ENCODE measurements at places on chromosomes 1 and 21.

DNA sequence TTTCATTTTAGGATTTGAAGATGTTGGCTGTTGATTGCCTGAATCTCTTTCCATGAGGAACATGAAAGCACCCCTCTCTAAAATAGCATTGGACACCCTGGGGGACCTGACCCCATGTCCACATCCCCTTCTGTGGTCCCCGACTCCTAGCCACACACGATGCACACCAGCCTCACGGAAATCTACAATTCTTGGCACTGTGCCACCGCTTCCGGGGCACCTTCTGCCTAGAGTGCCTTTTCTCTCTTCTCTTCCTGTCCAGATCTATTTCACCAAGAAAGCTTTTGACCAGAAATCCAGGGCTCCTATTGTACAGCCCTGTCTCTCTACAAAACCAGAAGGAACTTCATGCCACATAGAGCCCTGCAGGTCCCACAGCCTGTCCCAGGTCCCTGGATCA lies 50.3 kb downstream of the MYSM1 start:
- DNase-seq: peak; percentile 28
- peaks cover 17% of the 10 kb centered on the region for H3K4me1 ChIP-seq
- no peaks in the 10 kb centered on the region for H3K27me3 ChIP-seq
- no peak overlapping the region for H3K27ac ChIP-seq

DNA sequence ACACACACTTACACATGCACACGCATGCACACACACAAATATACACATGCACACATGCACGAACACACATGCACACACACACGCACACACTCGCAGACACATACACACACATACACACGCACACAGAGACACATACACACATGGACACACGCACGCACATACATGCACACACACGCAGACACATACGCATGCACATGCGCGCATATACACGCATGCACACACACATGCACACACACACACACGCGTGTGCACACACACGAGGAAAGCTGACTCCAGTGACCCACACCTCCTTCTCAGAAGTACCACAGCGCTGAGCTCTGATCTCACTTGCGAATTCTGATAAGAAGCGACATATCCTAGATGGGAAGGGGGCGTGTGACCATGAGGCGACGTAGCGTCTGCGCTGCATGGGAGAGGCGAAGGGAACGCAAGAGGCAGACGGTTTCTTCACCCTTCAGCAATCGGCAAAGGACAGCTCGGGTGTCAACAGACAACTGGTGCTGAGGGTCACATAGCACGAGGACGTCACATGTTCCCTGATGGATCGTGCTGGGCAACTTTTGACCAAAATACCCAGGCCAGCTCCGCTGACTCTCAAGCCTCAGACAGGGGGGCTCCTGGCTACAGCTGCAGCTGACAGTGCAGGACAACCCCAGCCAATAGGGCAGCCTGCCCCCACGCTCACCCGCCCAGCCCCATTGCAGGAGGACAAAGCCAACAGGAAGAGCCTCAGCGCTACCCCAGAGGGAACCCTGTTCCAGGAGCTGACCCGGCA lies 16.0 kb upstream of the PDE9A start:
- DNase-seq: no peak
- H3K27me3 ChIP-seq: no peaks in the 10 kb centered on the region
- no peak overlapping the region for H3K4me3 ChIP-seq
- H3K27ac ChIP-seq: no peak overlapping the region
- no peaks in the 10 kb centered on the region for H3K36me3 ChIP-seq
- H3K4me1 ChIP-seq: no peaks in the 10 kb centered on the region

GRCh38 chr1:41294216-41294615 lies 52.1 kb upstream of the SCMH1 start:
- H3K4me3 ChIP-seq: no peak overlapping the region
- H3K36me3 ChIP-seq: no peaks in the 10 kb centered on the region
- DNase-seq: no peak

DNA sequence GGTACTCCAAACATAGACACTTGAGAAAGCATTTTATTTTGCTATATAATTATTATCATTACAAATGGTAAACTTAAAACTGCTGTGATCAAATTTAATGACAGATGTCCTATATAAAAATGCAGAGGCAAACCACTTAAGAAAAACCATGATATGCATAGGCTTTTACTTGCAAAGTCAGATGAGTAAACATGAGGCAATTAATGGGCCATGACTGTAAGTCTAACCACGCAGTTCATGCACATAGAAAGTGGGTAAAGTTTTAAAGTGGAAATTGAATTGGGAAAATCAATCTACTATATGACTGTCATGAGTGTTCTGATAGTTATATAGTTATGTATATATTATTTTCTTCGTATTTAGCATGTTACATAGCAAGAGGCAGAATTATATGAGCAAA lies 219.2 kb downstream of the PTPRC start:
- H3K4me1 ChIP-seq: no peaks in the 10 kb centered on the region
- H3K27ac ChIP-seq: no peak overlapping the region
- H3K4me3 ChIP-seq: no peak overlapping the region
- H3K36me3 ChIP-seq: peaks cover 55% of the 10 kb centered on the region
- H3K27me3 ChIP-seq: no peaks in the 10 kb centered on the region

- H3K4me3 ChIP-seq: no peak overlapping the region
- DNase-seq: no peak
- H3K27ac ChIP-seq: no peak overlapping the region
- H3K4me1 ChIP-seq: no peaks in the 10 kb centered on the region
- no peaks in the 10 kb centered on the region for H3K27me3 ChIP-seq
These were observed 591.2 kb downstream of the SMYD3 start for GRCh38 chr1:245915841-245916240.

DNA sequence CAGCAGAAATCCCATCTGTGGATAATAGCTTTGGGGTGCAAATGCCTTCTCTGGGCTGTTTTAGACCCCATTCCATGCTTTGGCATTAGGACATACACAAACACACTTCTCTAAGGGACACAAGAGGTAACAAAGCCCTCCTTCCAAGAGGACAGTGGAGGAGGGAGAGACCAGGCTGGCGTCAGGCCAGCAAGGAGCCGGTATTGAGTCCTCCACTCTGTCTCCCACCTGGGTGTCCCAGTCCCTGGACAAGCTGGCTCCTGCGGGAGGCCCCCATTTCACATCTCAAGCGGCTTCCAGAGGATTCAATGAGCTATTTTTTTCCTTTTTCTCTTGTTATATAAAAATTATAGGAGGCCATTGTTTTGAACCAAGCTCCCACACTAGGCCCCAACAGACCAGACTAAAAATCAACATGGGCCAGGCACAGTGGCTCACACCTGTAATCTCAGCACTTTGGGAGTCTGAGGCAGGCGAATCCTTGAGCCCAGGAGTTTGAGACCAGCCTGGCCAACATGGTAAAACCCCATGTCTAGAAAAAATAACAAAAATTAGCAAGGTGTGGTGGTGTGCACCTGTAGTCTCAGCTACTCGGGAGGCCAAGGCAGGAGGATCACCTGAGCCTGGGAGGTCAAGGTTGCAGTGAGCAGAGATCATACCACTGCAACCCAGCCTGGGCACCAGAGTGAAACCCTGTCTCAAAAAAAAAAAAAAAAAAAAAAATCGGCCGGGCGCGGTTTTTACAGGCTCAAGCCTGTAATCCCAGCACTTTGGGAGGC lies 142.9 kb downstream of the TOMM20 start:
- H3K27ac ChIP-seq: no peak overlapping the region
- H3K4me1 ChIP-seq: peaks cover 24% of the 10 kb centered on the region

DNA sequence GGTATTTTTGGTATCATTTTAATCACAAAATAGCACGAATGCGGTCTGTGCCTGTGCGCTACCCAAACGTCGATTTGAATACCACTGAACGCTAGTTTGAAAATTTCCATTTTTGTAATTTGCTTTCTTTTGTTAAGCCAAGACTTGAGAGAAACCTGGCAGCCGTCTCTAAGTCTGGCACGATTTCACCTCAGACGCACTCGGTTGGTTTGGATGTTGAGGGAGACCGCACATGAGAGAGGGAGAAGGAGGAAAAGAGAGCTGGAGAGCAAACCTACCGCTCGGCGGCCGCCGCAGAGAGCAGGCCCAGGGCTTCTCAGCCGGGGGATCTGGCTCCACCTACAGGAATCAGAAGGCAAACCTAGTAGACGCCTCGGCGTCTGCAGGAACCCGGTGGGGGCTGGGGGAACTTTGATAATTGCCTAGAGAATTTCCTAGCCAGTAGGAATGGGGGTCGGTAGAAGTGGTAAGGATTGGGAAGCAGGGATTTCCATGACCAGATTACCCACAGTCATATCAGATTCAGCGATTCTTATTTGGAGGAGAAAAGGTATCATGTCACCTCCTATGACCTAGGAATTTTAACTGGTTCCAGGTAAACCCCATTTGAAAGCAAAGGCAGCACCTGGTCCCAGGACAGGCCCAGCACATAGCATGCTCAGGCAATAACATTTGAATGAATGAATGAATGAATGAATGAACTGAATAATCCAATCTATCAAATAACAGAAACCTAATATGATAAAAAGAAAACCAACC lies 83.2 kb downstream of the TM2D1 start:
- H3K27ac ChIP-seq: peak overlapping the region; percentile 49
- H3K36me3 ChIP-seq: no peaks in the 10 kb centered on the region
- peak; percentile 85 for DNase-seq

- no peaks in the 10 kb centered on the region for H3K27me3 ChIP-seq
- H3K27ac ChIP-seq: no peak overlapping the region
- DNase-seq: no peak
- peaks cover 20% of the 10 kb centered on the region for H3K4me1 ChIP-seq
These were observed 19.0 kb downstream of the CDC42 start for GRCh38 chr1:22071511-22071910.

DNA sequence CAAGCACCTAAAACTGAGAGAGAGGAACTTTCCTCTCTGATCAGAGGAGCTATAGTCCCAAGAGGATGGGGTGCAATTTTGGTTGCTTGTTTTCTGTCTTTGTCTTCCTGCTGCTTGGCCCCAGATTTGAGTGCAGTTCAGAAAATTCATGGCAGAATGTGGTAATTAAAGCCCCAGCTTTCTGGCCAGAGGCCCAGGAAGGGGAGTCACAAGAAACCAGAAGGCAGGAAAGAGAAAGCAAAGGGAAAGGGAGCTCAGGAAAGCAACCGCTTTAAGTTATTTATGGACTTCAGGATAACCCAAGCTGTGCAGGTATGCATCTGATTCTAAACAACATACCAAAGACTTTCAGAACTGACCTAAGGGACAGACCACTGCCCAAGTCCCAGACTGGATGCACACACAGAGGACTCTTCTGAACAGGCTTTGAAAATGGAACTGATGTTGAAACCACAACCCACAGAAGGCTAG lies 88.8 kb downstream of the ST3GAL3 start:
- no peaks in the 10 kb centered on the region for H3K27me3 ChIP-seq
- DNase-seq: no peak
- no peaks in the 10 kb centered on the region for H3K4me1 ChIP-seq

- no peaks in the 10 kb centered on the region for H3K27me3 ChIP-seq
- no peak overlapping the region for H3K27ac ChIP-seq
- H3K4me1 ChIP-seq: no peaks in the 10 kb centered on the region
- no peaks in the 10 kb centered on the region for H3K36me3 ChIP-seq
- no peak for DNase-seq
- H3K4me3 ChIP-seq: no peak overlapping the region
These were observed 25.6 kb downstream of the SLC45A1 start for GRCh38 chr1:8343464-8344001.

DNA sequence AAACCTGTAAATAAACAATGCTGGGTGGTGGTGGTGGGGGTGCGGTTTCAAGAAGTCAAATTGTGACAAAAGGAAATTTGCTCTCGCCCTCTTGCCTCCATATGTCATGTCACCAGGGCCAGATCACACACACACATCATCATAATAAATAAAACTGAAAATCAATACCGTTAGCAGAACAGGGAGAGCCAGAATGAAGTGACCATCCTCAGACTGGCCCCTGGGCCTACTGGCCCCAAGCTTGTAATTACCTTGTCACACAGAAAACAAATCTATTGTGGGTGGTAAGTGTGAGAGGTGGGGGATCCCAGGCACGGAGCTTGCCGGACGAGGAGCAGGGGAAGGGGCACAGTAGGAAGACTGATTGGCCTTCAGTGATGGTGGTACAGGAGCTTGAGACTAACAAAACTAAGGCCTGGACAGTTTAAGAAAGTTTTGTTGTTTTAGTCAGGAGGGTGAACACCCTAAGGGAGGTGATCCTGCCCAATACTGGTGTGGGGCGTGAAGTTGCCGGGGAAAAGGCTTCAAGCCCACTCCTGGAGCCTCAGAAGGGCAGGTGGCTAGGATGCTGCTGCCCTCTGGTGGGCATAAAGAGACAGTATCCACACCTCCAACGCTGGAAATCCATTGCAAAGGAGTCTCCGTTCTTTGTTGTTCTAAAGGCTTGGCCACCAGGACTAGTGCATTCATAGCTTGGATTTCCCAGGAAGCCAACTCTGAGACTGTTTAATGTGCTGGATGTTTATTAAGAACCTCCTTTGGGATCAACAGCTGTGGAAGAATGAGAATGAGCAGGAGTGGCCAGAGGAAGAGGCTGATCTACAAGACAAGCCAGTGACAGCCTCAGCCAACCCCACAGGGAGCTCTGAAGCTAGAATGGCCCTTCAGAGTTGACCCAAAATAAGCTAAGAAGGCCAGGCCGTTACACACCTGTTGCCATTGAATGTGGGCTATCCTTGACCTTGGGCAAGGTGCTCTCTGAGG lies 8.1 kb upstream of the C1orf216 start:
- peaks cover 2% of the 10 kb centered on the region for H3K36me3 ChIP-seq
- H3K27me3 ChIP-seq: no peaks in the 10 kb centered on the region
- DNase-seq: peak; percentile 71
- no peak overlapping the region for H3K4me3 ChIP-seq
- no peak overlapping the region for H3K27ac ChIP-seq
- H3K4me1 ChIP-seq: no peaks in the 10 kb centered on the region

DNA sequence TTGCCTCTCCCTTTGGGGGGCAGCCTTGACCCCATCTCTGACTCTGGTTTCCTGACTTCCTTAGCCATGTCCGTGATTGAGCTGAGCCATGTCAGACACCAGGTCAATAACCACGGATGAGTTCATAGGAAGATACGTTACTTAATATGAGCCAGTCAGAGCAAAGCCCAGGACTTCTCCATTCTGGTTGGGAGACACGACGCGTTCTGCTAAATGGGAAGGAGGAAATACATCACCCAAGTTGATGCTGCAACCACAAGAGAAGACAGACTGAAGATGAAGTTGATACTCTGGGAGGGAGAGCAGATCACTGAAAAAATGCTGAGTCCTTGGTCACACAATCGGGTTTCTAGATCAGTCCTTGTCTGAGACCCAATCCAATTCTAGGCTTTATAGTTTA lies 90.9 kb downstream of the MATN1 start:
- H3K27ac ChIP-seq: no peak overlapping the region
- no peaks in the 10 kb centered on the region for H3K27me3 ChIP-seq
